ENCODE measurements at places on chromosomes 3 and 15. TPM values are rescaled to one million over a fixed set of nuclear protein-coding genes. Genes with fewer than 3 reads are reported as not detected.

SOX2 gene
- not detected for total RNA-seq

PPP4R2 gene
- total RNA-seq, result 86.3 TPM

TMEM212 gene
- not detected for total RNA-seq

CCK gene
- total RNA-seq, result not detected

GALNT15 gene
- 10.2 TPM for total RNA-seq

KLHL24 gene
- total RNA-seq, result 17.3 TPM

HHLA2 gene
- not detected for total RNA-seq

TGM4 gene
- 2.5 TPM for total RNA-seq

CX3CR1 gene
- not detected for total RNA-seq

ACTC1 gene
- total RNA-seq, result not detected

SLC38A3 gene
- not detected for total RNA-seq

- H3K27me3 ChIP-seq, result no peaks in the 10 kb centered on the region
- no peak overlapping the region for H3K4me3 ChIP-seq
- H3K27ac ChIP-seq, result no peak overlapping the region
These were observed 37.6 kb upstream of the SLC9A9 start for GRCh38 chr3:143885780-143886427.

- no peak overlapping the region for H3K27ac ChIP-seq
- H3K36me3 ChIP-seq, result no peaks in the 10 kb centered on the region
These were observed 25.0 kb upstream of the CTSH start for GRCh38 chr15:78969687-78970349.

DNA sequence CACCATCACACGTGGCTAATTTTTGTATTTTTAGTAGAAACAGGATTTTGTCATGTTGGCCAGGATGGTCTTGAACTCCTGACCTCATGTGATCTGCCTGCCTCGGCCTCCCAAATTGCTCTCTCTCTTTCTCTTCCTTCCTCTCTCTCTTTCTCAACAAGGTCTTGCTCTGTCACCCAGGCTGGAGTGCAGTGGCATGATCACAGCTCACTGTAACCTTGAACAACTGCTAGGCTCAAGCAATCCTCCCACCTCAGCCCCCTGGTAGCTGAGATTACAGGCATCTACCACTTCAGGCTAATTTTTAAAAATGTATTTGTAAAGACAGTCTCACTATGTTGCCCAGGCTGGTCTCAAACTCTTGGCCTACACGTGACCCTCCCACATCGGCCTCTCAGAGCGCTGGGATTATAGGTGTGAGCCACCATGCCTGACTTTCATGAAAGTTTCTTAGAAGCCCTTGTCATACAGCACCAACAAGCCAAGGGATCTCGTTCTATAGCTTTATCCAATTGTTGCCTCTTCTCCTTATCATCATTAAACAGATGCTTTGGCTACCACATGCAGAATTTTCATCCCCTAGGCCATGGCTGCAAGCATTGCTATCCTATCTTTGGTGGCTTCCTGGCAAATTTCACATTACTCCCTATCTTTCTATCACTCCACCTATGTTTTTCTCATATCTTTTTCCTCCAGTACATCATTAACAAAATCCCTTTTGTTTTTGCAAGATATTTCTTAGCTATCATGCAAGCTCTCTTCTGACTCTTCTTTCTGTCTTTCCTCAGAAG, 5.7 kb downstream of the CCDC32 start:
- no peak for DNase-seq
- peak overlapping the region; percentile 39 for H3K4me3 ChIP-seq
- H3K36me3 ChIP-seq, result peaks cover 49% of the 10 kb centered on the region

DNA sequence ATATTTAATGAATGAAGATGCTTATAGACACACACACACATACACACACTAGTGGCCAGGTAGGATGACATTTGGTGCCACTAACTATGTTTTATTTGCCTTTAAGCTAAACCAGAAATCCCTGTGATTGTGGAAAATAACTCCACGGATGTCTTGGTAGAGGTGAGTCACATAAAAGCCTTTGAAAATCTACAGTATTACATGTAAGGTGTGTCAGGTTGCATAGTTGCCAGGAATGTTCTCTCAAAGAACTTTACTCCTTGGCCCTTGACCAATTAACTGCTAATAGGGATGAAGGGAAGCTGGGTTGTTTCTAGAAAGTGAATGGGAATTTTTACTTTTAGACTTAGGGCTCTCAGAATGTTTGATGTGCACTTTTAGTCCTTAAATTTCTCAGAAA, 9.9 kb downstream of the ZBED2 start:
- DNase-seq, result peak; percentile 84
- peaks cover 6% of the 10 kb centered on the region for H3K36me3 ChIP-seq
- peaks cover 59% of the 10 kb centered on the region for H3K4me1 ChIP-seq
- no peak overlapping the region for H3K4me3 ChIP-seq
- H3K27me3 ChIP-seq, result no peaks in the 10 kb centered on the region

GRCh38 chr3:184593220-184593927, 31.8 kb downstream of the EPHB3 start:
- no peaks in the 10 kb centered on the region for H3K36me3 ChIP-seq
- no peaks in the 10 kb centered on the region for H3K27me3 ChIP-seq
- no peak for DNase-seq
- no peak overlapping the region for H3K4me3 ChIP-seq
- no peaks in the 10 kb centered on the region for H3K4me1 ChIP-seq

DNA sequence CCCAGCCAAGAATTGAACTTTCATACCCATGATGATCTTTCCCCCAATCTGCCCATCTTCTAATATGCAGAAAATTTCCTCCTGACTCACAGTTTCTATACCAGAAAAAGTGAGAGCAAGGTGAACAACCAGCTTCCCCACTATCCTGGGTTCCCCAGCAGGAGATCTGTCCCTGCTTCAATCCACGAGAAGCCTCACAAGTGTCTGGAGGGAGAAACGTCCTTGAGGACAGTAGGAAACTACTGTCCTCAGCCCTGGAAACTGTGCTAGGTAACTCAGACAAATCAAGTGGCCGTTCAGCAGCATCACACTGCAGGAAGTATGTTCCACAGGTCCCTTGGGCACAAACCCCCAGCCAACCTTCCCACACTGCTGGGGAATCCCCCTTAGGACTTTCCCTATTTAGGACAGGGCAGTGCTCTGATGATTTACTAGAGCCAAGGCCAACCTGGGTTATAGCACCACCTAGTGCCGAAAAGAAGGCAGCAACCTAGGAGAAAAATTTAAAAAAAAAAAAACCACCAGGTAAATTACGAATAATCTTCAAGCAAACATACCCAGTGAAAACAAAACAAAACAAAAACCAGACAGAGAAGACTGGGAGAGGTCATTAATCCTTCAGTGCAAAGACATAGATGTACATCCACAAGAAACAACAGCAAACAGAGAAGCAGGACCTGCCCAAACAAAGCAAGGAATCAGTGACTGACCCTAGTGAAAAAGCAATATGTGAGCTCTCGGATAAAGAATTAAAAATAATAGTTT, 36.0 kb downstream of the MORC1 start:
- no peaks in the 10 kb centered on the region for H3K36me3 ChIP-seq
- H3K27me3 ChIP-seq, result no peaks in the 10 kb centered on the region
- H3K4me1 ChIP-seq, result peaks cover 6% of the 10 kb centered on the region
- peak overlapping the region; percentile 55 for H3K27ac ChIP-seq
- H3K4me3 ChIP-seq, result no peak overlapping the region
- DNase-seq, result peak; percentile 71

DNA sequence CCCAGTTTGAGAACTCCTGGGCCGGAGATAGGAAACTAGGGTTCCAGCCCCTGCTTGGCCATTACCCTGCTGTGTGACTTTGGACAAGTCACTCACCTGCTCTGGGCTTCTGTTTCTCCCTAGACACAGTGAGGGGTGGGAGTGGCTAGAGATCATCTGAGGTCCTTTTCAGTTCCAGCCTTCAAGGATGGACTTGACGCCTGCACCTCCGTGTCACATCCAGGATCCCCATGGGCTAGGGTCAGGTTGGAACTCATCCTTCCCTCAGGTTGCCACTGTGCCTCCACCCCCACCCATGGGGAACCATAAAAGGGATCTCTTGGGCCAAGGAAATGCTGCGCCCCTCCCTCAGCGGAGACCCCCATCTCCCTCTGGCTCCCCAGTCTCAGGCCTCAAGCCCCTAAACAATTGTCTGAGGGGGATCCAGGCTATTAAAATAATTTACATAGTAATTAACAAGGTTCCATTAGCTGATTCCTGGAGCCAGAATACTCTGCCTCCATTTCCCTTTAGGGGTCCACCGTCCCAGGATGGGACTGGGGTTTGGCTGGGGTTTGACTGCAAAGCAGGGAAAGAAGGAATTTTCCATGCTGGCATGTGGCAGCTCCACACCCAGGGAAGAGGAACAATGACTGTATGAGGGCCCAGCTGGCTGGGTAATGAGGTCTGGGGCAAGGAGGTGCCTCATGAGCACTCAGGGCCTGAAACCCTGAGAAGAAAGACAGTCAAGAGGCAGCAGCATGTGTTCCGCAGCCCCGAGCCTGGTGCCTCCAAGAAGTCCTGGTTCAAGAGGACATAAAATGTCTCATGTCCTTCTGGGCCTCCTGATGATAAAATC, 177.7 kb downstream of the SMAD6 start:
- no peak overlapping the region for H3K4me3 ChIP-seq
- H3K27me3 ChIP-seq, result no peaks in the 10 kb centered on the region
- H3K4me1 ChIP-seq, result peaks cover 26% of the 10 kb centered on the region
- H3K27ac ChIP-seq, result no peak overlapping the region

GRCh38 chr3:186060222-186060621, 48.7 kb downstream of the ETV5 start:
- H3K27ac ChIP-seq, result no peak overlapping the region
- H3K27me3 ChIP-seq, result no peaks in the 10 kb centered on the region
- no peak for DNase-seq
- H3K36me3 ChIP-seq, result peaks cover 77% of the 10 kb centered on the region
- H3K4me3 ChIP-seq, result no peak overlapping the region

DNA sequence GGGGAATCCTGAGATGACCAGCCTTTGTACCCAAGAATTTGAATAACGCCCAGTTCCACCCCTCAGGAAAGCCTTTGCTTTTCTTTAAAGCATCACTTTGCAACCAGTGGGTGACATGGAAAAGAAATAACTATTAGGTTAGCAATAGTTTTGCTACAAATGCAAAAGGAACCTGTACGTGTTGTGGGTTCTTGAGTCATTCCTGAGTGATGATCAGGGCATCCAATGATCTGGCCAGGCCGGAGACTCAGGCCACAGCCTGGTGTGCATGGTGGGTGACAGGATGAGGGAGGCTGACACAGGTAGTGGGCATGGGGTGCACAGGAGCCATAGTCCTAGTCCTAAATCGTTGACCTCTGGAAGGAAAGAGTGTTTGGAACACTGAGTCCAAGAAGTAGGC, 321.4 kb upstream of the IL12A start:
- no peak overlapping the region for H3K4me3 ChIP-seq
- H3K27me3 ChIP-seq, result no peaks in the 10 kb centered on the region
- no peaks in the 10 kb centered on the region for H3K36me3 ChIP-seq
- no peaks in the 10 kb centered on the region for H3K4me1 ChIP-seq
- H3K27ac ChIP-seq, result no peak overlapping the region
- DNase-seq, result no peak

GRCh38 chr3:32198714-32199113, 39.8 kb upstream of the CMTM8 start:
- H3K36me3 ChIP-seq, result no peaks in the 10 kb centered on the region
- DNase-seq, result no peak
- peaks cover 15% of the 10 kb centered on the region for H3K27me3 ChIP-seq
- H3K4me1 ChIP-seq, result peaks cover 4% of the 10 kb centered on the region

DNA sequence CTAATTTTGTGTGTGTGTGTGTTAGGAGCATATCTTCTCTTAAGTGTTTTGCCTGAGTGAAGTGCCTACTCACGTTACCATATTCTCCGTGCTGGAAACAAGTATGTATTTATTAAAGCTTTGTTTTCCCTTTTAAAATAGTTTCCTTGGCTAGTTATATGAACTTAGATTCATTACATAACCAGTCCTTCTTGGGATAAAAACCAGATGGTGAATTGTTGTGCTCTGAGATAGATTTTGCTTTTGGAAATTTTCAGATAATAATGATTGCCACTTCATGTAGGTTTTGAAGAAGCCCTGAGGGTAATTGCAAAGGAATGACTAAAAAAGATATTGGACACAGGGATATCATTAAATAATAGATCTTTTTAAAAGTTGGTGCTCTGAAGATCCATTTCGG, 390.2 kb upstream of the SGO1 start:
- H3K36me3 ChIP-seq, result no peaks in the 10 kb centered on the region
- no peaks in the 10 kb centered on the region for H3K27me3 ChIP-seq
- DNase-seq, result no peak
- H3K4me3 ChIP-seq, result no peak overlapping the region
- no peaks in the 10 kb centered on the region for H3K4me1 ChIP-seq

DNA sequence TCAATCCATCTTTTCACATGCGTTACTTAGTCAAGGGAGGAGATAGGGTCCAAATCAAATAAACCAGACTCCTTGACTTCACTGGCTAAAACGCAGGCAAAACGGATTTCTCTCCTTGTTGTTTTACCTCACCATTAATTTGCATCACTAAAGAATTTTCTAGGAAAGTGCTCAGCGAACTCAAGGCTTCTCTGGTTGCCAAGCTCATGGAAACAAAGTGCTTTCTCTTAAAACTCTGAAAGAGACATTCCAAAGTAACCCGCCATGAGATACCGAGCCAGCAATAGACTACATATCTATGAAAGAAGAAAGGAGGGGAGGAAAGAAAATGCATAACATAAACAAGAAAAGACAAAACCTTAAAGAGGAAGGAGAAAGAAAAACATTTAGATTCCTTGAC, 211.7 kb upstream of the WNT5A start:
- H3K27me3 ChIP-seq, result peaks cover 15% of the 10 kb centered on the region
- no peak for DNase-seq
- no peaks in the 10 kb centered on the region for H3K4me1 ChIP-seq
- no peaks in the 10 kb centered on the region for H3K36me3 ChIP-seq

- H3K36me3 ChIP-seq, result no peaks in the 10 kb centered on the region
- no peak overlapping the region for H3K27ac ChIP-seq
- H3K4me1 ChIP-seq, result no peaks in the 10 kb centered on the region
These were observed 24.7 kb upstream of the DUSP7 start for GRCh38 chr3:52080830-52081719.

- H3K4me1 ChIP-seq, result no peaks in the 10 kb centered on the region
- H3K27ac ChIP-seq, result no peak overlapping the region
- H3K36me3 ChIP-seq, result no peaks in the 10 kb centered on the region
- no peak overlapping the region for H3K4me3 ChIP-seq
These were observed 44.1 kb downstream of the RARB start for GRCh38 chr3:25472153-25472552.

DNA sequence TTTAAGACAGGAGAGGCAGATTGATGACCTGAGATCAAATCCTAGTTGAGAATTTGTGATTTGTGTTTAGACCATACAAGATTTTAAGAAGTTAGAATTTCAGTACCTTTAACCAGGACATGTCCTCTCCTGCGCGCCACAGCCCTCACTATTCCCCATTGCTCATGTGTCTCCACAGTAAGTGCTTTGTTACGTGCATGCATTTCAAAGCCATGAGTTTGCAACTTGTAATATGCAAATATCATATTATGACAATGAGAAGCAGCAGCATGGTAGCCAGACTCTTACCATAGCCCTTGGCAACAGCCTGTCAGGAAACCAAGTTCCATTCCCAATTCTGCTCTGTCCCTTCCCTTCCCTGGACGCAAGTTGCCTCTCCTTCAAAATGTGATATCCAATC, 73.3 kb upstream of the ATP13A5 start:
- H3K27ac ChIP-seq, result no peak overlapping the region
- no peak for DNase-seq
- no peaks in the 10 kb centered on the region for H3K4me1 ChIP-seq
- no peak overlapping the region for H3K4me3 ChIP-seq

- peak overlapping the region; percentile 50 for H3K4me3 ChIP-seq
- H3K36me3 ChIP-seq, result no peaks in the 10 kb centered on the region
- no peaks in the 10 kb centered on the region for H3K27me3 ChIP-seq
- peak; percentile 63 for DNase-seq
- peak overlapping the region; percentile 68 for H3K27ac ChIP-seq
- peaks cover 19% of the 10 kb centered on the region for H3K4me1 ChIP-seq
These were observed 164.8 kb upstream of the NUDT16 start for GRCh38 chr3:131216801-131217200.

All from MCF 10A (cell line).